Uterine smooth muscle cell (primary cell): ENCODE measurements at places on chromosomes 16 and 17. TPM values are rescaled to one million over a fixed set of nuclear protein-coding genes. Genes with fewer than 3 reads are reported as not detected.

The AKTIP gene
- 25.7 and 36.4 TPM in 2 replicates for total RNA-seq

The NPIPA3 gene
- 0.12 and 1.00 TPM in 2 replicates for total RNA-seq

The BPTF gene
- 41.2 and 43.9 TPM in 2 replicates for total RNA-seq

The PHLPP2 gene
- total RNA-seq = 11.4 and 13.2 TPM in 2 replicates

The FOXL1 gene
- total RNA-seq = 16.2 and 36.7 TPM in 2 replicates

The TMC7 gene
- total RNA-seq = 0.50 and 0.89 TPM in 2 replicates
